ENCODE measurements at places on chromosomes 3 and 15.

GRCh38 chr3:53236112-53236841 lies 19.5 kb downstream of the TKT start:
- no peak for DNase-seq

- no peak for DNase-seq
Observed at GRCh38 chr3:71902258-71903111, 117.5 kb upstream of the PROK2 start.

- no peak for DNase-seq
Observed at GRCh38 chr15:88623061-88623460, 1.9 kb downstream of the AEN start.

- DNase-seq = no peak
Observed at GRCh38 chr3:170419557-170420087, 954 bp downstream of the CLDN11 start.

DNA sequence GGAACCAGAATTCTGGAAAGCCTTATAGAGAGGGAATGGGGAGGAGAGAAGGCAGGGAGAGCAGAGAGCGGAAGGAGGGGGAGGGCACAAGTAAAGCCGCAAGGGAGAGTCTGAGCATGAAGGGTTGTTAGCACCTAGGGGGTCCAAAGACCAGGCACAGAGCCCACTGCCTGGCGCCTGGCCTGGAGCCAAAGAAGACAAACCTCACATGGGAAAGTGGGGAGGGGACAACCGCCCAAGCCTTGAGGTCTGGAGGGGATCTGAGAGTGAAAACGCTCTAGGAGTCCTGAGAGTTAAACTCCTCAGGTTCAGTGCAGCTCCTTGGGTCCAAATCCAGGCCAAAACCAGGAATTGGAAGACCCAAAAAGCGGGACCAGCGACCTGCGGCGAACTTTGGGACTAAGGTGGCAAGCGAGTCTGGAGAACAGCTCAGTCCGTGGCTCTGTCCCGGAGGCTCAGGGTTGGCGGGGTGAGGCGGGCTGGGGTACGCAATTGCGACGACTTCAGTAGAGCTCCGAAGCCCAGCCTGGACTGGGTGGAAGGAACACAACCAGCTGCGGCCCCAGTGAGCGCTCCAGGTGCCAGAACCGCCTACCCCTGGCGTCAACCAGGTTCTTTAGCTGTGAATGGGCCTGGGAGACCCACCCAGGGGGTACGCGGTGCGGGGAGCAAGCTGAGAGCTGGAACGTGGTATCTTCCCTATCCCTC lies 807 bp upstream of the INAFM2 start:
- DNase-seq = no peak

DNA sequence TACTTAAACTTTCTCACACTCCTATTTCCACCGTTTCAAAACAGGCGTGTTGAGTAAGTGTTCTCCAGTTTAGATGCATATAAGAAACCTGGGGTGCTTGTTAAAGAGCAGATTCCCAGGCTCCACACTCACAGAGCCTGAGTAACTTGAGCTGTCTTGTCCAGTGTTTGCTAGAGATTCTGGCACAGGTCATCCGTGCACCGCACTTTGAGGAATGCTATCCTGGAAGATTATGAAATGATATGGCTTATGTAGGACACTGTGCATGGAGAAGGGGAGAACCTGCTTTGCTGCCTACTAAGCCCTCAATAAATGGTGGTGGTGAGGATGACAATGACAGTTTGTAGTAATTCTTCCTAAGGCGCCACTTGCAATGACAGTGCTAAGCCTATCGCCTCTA lies 273.7 kb downstream of the PDZRN3 start:
- no peak for DNase-seq

GRCh38 chr3:146161663-146162002 lies 649 bp upstream of the PLOD2 start:
- no peak for DNase-seq

DNA sequence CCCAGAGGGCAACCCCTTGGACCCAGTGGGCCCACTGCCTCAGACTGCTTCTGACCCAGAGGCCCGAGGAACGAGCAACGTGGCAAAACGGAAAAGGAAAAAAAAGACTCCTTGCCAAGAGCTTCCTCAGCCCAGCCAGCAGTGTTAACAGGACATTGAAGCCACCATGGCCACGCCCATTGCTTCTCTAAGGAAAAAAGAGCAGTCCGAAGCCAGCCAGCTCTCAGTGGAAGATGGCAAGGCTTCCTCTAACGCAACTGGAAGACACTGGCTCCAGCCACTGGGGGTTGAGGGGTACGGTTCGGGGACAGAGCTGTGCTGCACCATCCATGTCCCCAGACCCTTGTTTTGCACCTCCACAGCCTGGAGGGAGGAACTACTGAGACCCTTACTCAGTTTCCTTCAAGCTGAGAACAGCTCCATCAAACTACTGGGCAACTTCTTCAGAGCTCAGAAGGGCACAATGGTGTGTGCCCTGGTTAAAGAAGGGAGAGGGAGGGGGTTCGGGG lies 10.7 kb downstream of the BMF start:
- DNase-seq = no peak

GRCh38 chr15:59169251-59169708 lies 37.4 kb upstream of the LDHAL6B start:
- DNase-seq = no peak

All from neuronal stem cell (in vitro differentiated cells).